ENCODE measurements at places on chromosomes 5 and 9.

- DNase-seq, result no peak
These were observed 117.1 kb downstream of the CMYA5 start for GRCh38 chr5:79806741-79807140.

DNA sequence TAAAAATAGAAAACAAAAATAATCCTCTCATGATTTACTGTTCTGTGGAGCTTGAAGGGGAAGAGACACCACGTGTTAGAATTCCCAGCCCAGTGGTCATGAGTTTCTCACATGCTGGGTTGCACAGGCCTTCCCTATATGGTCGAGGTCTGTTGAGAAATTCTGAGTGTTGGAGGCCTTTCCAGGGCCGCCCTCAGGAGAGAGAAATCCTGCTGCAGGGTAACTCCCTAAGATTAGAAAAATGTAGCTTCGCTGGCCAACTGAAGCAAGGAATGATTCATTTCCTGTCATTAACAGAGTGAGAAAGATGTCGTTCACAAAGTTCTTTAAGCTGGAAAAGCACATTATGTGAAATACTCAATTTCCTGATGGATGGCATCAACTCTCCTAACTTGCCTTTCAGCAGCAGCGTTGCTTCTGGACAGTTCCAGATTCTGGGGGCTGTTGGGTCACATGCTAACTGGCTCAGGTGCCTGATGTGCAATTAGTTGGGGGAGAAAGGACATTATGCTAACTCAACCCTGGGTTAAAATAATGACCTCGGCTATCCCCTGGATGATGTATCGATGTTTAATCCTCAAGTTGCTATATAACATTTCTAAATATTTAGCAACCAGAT, 104.8 kb upstream of the CD180 start:
- peak; percentile 82 for DNase-seq

DNA sequence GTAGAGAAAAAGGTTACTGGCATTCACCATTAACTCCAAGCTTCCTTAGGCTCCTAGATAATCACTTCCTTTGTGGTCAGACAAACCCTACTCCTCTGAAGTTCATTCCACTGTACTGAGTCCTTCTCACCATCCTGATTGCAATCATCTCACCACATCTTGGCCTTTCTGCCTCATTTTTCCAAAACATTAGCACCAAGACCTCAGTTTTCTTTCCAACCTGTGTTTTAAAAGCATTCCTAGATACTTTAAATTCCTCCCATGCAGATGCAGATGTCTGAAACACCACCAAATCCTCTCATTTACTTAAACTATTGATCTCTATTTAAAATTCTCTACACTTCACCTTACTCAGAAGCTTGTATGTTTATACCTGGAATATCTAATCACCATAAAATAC, 961.3 kb upstream of the CTNND2 start:
- no peak for DNase-seq

- DNase-seq, result no peak
These were observed 7.7 kb downstream of the ICE1 start for GRCh38 chr5:5430136-5430535.

DNA sequence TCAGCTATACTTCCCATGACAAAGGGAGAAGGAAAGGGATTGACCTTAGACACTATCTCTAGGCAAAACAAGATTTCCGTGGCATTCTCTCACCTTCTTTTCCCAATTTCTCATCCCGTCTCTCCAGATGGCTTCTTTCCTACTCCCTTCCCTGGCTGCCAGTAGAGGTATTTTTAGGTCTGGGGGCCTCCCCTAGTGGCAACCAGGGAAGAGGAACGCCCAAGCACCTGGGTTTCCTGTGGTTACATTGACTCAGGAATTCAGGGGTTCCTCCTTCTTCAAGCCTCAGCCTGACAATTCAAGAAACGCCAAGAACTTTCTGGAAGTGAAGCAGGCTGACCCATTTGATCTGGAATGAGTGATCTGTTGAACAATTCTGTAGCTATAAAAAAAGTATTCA, 111.5 kb upstream of the OSMR start:
- DNase-seq, result no peak

Data from BJ (cell line).